Thoracic aorta (tissue), 2 donors: ENCODE measurements at places on chromosomes 12 and 14.
A peak's percentile ranks its signal among the peaks of the same experiment; 100 is the strongest.

DNA sequence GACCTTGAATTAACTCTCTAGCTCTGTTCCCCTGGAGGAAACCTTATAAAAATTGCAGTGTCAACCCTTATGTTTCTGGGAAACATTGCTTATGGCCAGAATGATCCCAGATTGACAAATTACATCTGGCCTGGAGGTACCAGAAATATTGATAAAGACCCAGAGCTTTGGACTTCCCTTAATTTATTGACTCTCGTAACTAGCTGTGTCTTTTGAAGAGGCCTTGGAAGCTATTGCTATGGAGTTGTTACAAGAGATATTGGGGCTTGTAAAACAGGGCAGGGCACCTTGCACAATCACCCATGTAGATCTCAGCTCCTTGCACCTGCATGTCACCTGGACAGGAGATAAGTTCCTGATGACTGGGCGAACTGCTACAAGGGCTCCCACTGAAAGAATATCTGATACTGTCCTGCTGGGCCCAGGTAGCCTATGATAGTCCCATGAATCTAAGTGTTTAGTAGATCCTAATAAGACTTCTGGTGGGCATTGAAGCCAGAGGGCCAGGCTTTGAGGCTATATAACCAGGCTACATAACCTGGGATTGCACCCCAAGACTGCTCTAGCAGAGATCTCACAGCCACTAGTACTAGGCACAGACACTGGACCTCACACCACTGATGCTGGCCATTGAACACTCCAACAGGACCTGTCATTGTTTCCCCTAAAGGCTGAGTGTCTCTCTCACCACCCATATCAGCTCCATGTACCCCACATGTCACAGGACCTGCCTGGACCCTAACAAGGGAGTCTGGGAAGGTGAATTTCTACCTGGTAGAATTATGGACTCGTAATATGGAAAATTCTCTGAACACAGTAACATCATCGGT is 135.7 kb upstream of the PWP1 start:
- DNase-seq, result no peak

- DNase-seq, result no peak
Measured at GRCh38 chr12:70809887-70810286, 110.7 kb downstream of the PTPRR start.

- DNase-seq, result no peak
Measured at GRCh38 chr14:83940253-83940652, 1589.7 kb upstream of the FLRT2 start.

- no peak for DNase-seq
Measured at GRCh38 chr12:104701756-104702155, 245.0 kb downstream of the CHST11 start.

DNA sequence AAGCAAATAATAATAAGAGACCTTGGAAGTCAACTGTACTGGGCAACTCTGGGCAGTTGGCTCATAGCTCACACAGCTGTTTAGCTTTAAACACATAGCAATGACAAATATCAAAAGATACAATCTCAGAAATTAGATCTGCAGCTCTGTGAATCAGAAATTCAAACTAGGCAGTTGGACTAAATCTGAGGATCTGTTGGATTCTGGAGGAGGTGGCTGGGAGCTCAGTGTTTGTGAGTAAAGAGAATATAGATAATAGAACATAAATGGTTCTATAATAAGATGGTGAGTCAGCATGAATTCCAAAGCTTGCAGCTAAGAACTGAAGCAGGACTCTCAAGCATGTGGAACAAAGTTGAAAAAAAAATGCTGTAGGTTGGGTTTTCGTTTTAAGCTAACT is 1949.4 kb upstream of the SEL1L start:
- no peak for DNase-seq

DNA sequence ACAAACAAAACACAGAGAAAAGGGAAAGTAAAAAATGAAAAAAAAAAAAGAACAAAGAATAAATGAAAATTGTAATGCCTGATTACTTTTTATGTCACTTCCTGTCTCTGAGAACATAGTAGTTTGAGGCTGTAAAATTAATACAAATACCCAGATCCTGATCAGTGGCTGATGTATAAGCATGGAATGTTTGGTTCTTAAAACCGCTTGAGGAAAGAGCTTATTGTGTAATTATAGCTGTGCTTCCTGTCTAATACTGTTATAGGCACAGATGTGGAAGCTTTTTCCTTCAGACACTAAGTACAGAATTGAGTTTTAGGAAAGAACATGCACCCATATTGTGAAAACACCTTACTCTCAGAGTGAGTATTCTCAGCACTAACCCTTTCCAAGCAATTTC is 86.9 kb downstream of the AVPR1A start:
- DNase-seq, result no peak

- DNase-seq, result peak; percentile 54
Measured at GRCh38 chr14:32509632-32510187, 180.6 kb downstream of the AKAP6 start.

- no peak for DNase-seq
Measured at GRCh38 chr14:73945159-73945670, 4.7 kb downstream of the FAM161B start.
